Esophagus muscularis mucosa (tissue), 4 donors: ENCODE measurements at places on chromosomes 2 and 18. TPM values are rescaled to one million over a fixed set of nuclear protein-coding genes. Genes with fewer than 3 reads are reported as not detected.

- no peak for DNase-seq
These were observed 66.2 kb upstream of the MCFD2 start for GRCh38 chr2:46981662-46982350.

DNA sequence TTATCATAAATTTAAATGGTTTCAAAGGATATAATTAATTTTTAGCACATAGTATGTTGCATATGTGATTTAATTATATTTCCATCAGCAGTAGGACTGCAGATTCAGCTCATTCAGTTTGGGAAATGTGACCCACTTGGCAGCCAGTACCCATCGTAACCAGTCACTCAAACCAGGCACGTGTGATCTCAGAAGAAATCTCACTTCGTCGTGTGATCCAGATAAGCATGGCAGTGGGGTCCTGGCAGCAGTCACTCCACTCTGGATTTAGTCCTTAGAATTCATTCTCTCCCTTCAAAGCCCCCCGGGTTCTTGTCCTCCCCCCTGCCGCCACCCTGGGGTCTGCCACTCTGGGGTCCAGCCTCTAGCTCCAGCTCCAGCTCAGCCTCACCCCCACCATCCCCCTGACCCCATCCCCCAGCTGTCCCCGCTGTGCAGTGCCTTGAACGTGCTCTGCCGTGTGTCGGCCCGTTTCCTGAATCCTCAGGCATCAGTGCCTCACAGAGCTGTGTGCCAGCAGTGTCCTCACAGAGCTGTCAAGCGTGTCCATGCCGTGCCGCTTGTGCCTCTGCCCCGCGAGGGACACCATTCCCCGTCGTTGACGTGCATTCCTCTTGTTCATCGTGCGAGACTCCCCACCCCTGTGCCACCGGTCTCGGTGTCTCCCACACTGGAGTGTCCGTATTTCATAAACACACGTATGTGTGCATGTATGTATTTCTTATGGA is 34.8 kb downstream of the TRAPPC12 start:
- DNase-seq, result no peak

- no peak for DNase-seq
These were observed 557 bp upstream of the E2F6 start for GRCh38 chr2:11466307-11467128.

GRCh38 chr2:101704046-101704466 is 6.5 kb downstream of the MAP4K4 start:
- no peak for DNase-seq

- peak; percentile 70 for DNase-seq
These were observed 92.7 kb upstream of the ST6GAL2 start for GRCh38 chr2:106978647-106979046.

Gene MROH2A
- not detected for total RNA-seq

Gene POTEF
- not detected for total RNA-seq
